Pulmonary artery endothelial cell (primary cell): ENCODE measurements at places on chromosomes 5 and 9. TPM values are rescaled to one million over a fixed set of nuclear protein-coding genes. Genes with fewer than 3 reads are reported as not detected.

DNA sequence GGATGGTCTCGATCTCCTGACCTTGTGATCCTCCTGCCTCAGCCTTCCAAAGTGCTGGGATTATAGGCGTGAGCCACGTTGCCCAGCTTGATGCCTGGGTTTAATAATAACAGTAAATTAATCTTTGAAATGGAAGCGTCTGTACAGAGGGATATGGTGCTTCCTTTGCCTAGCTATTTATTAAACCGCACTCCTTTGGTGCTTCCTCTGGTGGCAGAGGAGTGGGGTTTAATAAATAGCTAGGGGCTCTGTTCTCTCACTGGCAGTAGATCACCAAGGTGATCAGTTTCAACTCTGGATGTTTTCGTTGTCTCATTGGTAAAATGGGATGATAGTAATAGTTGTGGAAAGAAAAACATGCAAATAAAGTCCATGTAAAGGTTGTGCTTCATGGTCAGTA is 1122.5 kb upstream of the WWC1 start:
- no peak for DNase-seq

GRCh38 chr5:138943599-138944173 is 68.6 kb upstream of the LRRTM2 start:
- no peak for DNase-seq

DNA sequence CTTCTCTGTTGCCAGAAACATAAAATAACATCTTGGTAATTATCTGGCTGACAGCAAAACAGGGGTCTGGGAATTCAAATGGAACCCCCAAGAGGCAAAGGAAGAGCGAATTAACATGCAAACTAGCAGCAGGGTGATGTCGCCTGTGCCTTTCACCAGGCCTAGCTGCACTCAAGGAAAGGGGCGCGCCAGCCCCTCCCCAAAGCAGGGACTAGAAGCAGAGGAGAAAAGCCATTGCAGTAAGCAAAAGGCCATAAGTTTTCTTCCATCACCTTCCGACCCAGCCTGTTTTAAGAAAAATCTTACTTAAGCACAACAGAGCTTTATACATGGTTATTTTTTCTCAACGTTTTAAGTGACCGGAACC is 539 bp downstream of the POC5 start:
- DNase-seq: no peak

DNA sequence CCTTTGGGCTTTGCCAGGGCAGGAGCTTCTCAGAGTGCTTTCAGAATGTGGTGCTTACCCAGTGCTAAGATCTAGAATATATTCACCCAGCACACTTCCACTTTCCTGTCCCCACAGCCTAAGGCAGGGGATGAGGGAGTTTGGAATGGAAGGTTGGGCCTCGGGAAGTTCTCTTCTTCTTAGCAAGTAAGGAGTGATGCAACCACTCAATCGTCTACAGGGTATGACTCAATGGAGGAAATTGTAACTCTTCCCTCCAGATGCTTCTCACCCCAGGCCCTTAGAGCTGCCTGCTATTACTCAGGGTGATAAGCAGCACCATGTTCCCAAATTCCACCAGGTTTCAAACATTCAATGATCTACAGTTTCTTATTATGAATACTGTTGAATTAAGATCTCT is 30.8 kb upstream of the AGGF1 start:
- no peak for DNase-seq

DNA sequence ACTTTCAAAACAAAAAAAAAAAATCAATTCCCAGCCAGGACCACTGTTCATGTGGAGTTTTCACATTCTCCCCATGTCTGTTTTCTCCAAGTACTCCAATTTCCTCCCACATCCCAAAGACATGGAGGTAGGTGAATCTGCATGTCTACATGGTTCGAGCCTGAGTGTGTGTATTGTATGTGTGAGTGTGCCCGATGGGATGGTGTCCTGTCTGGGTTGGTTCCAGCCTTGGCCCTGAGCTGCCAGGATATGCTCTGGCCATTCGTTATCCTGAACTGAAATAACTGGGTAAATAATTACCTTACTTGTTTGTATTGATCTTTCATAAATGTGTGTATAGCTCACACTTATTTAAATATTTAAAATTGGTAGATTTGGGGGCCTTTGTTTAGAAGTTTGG is 452.3 kb upstream of the RORB start:
- no peak for DNase-seq

GRCh38 chr5:173825215-173825865 is 62.8 kb upstream of the CPEB4 start:
- no peak for DNase-seq

The SEMA5A gene
- total RNA-seq: 0.04 and 0.40 TPM in 2 replicates

The PCDHA6 gene
- total RNA-seq: 0.40 and 0.88 TPM in 2 replicates
